ENCODE measurements at places on chromosomes 4 and X.

- H3K4me1 ChIP-seq = no peaks in the 10 kb centered on the region
- no peak overlapping the region for H3K27ac ChIP-seq
- peaks cover 44% of the 10 kb centered on the region for H3K27me3 ChIP-seq
- DNase-seq = no peak
Measured at GRCh38 chr4:41365681-41366080, 109.0 kb downstream of the UCHL1 start.

GRCh38 chr4:11471618-11472017 lies 42.9 kb upstream of the HS3ST1 start:
- H3K4me3 ChIP-seq = peak overlapping the region; percentile 67
- H3K4me1 ChIP-seq = peaks cover 33% of the 10 kb centered on the region
- peak overlapping the region; percentile 82 for H3K27ac ChIP-seq
- no peaks in the 10 kb centered on the region for H3K27me3 ChIP-seq
- DNase-seq = peak; percentile 42

- no peaks in the 10 kb centered on the region for H3K27me3 ChIP-seq
- H3K27ac ChIP-seq = peak overlapping the region; percentile 11
- DNase-seq = no peak
- peaks cover 41% of the 10 kb centered on the region for H3K4me1 ChIP-seq
Measured at GRCh38 chr4:98996765-98997068, 1.2 kb downstream of the METAP1 start.

GRCh38 chrX:23981222-23981621 lies 45.8 kb downstream of the KLHL15 start:
- no peaks in the 10 kb centered on the region for H3K27me3 ChIP-seq
- no peak for DNase-seq
- H3K27ac ChIP-seq = no peak overlapping the region
- no peak overlapping the region for H3K4me3 ChIP-seq

- DNase-seq = no peak
- no peaks in the 10 kb centered on the region for H3K27me3 ChIP-seq
- H3K36me3 ChIP-seq = peaks cover 2% of the 10 kb centered on the region
Measured at GRCh38 chr4:30989508-30989907, 269.3 kb downstream of the PCDH7 start.

DNA sequence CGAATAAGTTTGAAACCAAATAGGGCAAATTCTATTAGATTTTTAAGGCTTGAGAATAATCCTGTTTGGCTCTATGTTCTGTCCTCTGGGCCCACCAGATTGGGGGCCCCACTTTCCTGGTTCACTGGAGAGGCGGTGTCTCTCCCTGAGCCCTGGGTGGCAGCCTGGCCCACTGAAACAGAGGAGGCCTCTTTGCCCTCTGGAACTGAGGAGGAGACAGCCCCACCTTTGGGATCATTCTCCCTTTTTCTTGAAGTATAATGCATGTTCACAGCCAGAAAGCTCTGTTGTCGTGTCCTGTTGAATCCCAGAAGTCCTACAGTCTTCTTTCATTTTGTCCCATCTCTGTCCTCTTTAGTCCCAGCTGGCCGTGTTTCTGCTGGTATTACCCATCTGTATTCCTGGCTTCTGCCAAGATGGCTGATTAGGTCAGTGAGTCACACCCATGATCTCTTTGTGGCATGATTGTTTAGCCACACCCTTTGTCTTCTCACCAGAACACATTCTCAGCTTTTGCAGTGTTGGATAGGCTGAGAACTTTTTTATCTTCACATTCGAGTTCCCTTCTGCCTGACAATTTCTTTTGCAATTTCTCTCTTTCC lies 8.1 kb upstream of the TBC1D25 start:
- peak overlapping the region; percentile 8 for H3K4me3 ChIP-seq
- no peaks in the 10 kb centered on the region for H3K27me3 ChIP-seq
- H3K27ac ChIP-seq = peak overlapping the region; percentile 89
- H3K4me1 ChIP-seq = peaks cover 14% of the 10 kb centered on the region
- H3K36me3 ChIP-seq = peaks cover 19% of the 10 kb centered on the region

DNA sequence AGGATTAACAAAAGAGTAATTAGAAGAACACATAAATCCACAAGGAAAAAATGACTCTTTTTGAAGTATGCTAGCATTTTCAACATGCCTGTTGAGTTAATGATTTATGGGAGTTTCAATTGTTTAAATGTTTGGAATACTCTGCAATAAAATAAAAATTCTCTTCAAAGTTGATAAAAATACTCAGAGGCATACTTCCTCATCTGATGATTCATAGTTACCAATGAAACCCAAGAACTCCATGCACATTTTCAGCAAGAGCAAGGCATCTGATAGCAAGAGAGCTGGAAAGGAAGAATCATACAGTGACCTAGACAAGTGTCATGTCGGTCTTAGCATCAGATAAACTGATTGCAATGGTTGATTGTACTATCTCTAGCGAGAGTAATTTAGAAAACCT lies 443.7 kb upstream of the ATOH1 start:
- H3K27ac ChIP-seq = no peak overlapping the region
- H3K4me3 ChIP-seq = no peak overlapping the region
- DNase-seq = no peak
- no peaks in the 10 kb centered on the region for H3K4me1 ChIP-seq
- H3K27me3 ChIP-seq = no peaks in the 10 kb centered on the region

DNA sequence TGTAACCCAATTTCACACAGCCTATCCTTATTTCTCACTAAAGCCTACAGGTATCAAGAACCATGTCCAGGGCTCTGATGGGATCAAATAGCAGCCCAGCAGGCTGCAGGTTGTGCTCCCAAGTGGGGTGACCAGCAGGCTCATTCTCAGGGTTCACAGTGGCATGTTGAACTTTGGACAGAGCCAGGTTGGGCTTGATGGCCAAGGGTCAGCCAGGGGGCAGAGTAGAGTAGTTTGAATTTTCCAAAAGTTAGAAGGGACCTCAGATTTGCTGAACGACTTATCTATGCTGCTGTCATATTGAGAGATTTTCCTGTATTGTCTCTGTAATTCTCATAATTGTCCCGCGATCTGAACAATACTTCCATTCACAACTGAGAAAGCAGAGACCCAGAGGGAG lies 310.8 kb upstream of the BOD1L1 start:
- no peak overlapping the region for H3K4me3 ChIP-seq
- no peaks in the 10 kb centered on the region for H3K27me3 ChIP-seq
- no peak overlapping the region for H3K27ac ChIP-seq
- H3K36me3 ChIP-seq = no peaks in the 10 kb centered on the region
- H3K4me1 ChIP-seq = no peaks in the 10 kb centered on the region
- no peak for DNase-seq

- no peaks in the 10 kb centered on the region for H3K4me1 ChIP-seq
- peaks cover 43% of the 10 kb centered on the region for H3K27me3 ChIP-seq
- H3K36me3 ChIP-seq = no peaks in the 10 kb centered on the region
- H3K27ac ChIP-seq = no peak overlapping the region
- no peak overlapping the region for H3K4me3 ChIP-seq
Measured at GRCh38 chr4:53598483-53598882, 7.2 kb upstream of the LNX1 start.

- no peaks in the 10 kb centered on the region for H3K4me1 ChIP-seq
- no peaks in the 10 kb centered on the region for H3K36me3 ChIP-seq
- DNase-seq = no peak
- H3K4me3 ChIP-seq = no peak overlapping the region
Measured at GRCh38 chr4:62342346-62342745, 1142.2 kb downstream of the ADGRL3 start.

DNA sequence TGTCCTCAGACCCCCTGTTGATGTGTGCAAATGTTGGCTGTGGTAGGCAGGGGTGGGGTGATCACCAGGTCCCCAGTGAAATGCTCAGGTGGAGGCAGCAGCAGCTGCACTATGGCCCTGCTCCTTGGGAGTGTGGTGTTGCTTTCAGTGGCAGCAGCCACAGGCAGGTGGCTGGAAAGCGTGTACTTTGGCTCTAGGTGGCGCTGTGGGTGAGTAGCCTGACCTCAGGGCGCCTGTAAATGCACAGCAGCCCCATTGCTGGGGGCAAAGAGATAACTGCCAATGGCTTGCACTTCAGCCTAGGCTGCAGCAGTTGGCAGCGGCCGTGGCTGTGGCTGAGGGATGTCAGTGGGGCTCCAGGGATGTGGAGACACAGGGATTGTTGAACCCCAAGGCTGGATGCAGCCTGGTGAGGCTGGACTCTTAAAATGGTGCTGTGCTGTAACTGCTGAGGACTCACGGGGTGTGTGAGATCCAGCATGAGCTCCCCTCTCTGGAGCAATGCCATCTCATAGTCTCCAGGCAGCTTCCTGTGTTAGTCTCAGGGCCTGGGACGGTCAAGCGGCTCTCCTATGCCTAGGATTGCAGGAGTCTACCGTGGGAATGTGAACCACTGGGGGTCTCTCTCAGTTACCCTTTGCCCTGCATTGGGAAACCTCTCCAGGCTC lies 421.7 kb upstream of the HTR2C start:
- DNase-seq = no peak
- H3K27me3 ChIP-seq = no peaks in the 10 kb centered on the region
- H3K4me3 ChIP-seq = no peak overlapping the region
- no peak overlapping the region for H3K27ac ChIP-seq
- no peaks in the 10 kb centered on the region for H3K36me3 ChIP-seq
- H3K4me1 ChIP-seq = no peaks in the 10 kb centered on the region

DNA sequence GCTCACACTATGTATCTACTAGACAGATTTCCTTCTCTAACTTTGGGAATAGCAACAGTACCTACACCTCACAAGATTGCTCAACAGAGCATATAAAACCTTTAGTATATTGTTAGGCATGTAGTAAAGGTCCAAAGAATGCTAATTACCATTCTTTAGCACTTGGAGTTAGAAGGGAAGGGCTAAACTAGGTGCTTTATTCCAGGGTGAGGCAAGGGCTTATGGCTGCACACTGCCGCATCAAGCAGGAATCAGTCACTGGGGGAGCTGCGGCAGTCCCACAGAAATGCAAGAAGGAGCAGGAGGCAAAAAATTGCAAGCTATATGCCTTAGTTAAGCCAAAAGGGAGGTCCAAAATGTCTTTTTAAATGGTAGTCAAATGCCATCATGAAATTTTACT lies 162.7 kb downstream of the PPP3CA start:
- H3K36me3 ChIP-seq = peaks cover 2% of the 10 kb centered on the region
- no peak for DNase-seq
- H3K27ac ChIP-seq = no peak overlapping the region
- no peaks in the 10 kb centered on the region for H3K27me3 ChIP-seq
